ENCODE measurements at places on chromosomes 7 and 10. TPM values are rescaled to one million over a fixed set of nuclear protein-coding genes. Genes with fewer than 3 reads are reported as not detected.

The GHRHR gene
- not detected for total RNA-seq

The FOXI2 gene
- 0.47 TPM for total RNA-seq

The ZC3HAV1L gene
- total RNA-seq: 54.7 TPM

The GRM3 gene
- 0.18 TPM for total RNA-seq

The CPA2 gene
- 0.18 TPM for total RNA-seq

The ZNF117 gene
- 18.5 TPM for total RNA-seq

The ADAM22 gene
- 18.6 TPM for total RNA-seq

The PRKCQ gene
- 17.2 TPM for total RNA-seq

The GRID1 gene
- total RNA-seq: 2.7 TPM

The PTF1A gene
- not detected for total RNA-seq

The GNG11 gene
- total RNA-seq: 22.5 TPM

The DGKI gene
- 4.0 TPM for total RNA-seq

The STEAP1B gene
- total RNA-seq: 1.5 TPM

The SUGCT gene
- 15.5 TPM for total RNA-seq

The PRKRIP1 gene
- 41.7 TPM for total RNA-seq

The CALHM1 gene
- not detected for total RNA-seq

The TMEM176A gene
- total RNA-seq: 71.8 TPM

The CCDC146 gene
- total RNA-seq: 11.1 TPM

The NPSR1 gene
- total RNA-seq: not detected

The OR6V1 gene
- not detected for total RNA-seq

The CDK14 gene
- total RNA-seq: 69.2 TPM

The PDE6C gene
- not detected for total RNA-seq

The NRF1 gene
- 25.5 TPM for total RNA-seq

The OR2A7 gene
- 17.2 TPM for total RNA-seq

The CACNA2D1 gene
- 52.7 TPM for total RNA-seq

The PON3 gene
- 1.9 TPM for total RNA-seq

The CCDC172 gene
- not detected for total RNA-seq

The CYP2W1 gene
- 3.0 TPM for total RNA-seq

The TEX36 gene
- total RNA-seq: not detected

The OR2A25 gene
- total RNA-seq: not detected

The TFPI2 gene
- 9.8 TPM for total RNA-seq

The TACC2 gene
- total RNA-seq: 26.1 TPM

The LBX1 gene
- total RNA-seq: 1.5 TPM

The BAMBI gene
- 32.5 TPM for total RNA-seq

The PRPS1L1 gene
- not detected for total RNA-seq
